Neural progenitor cell (in vitro differentiated cells): ENCODE measurements at places on chromosomes 13 and 19.

GRCh38 chr19:40542202-40542859 is 34.3 kb upstream of the SHKBP1 start:
- DNase-seq, result no peak
- H3K4me1 ChIP-seq, result no peaks in the 10 kb centered on the region
- no peaks in the 10 kb centered on the region for H3K36me3 ChIP-seq
- no peak overlapping the region for H3K4me3 ChIP-seq

- peak; percentile 15 for DNase-seq
- H3K36me3 ChIP-seq, result no peaks in the 10 kb centered on the region
- no peaks in the 10 kb centered on the region for H3K27me3 ChIP-seq
Measured at GRCh38 chr19:37932985-37933936, 26.3 kb downstream of the SIPA1L3 start.

- no peak overlapping the region for H3K27ac ChIP-seq
- H3K4me3 ChIP-seq, result no peak overlapping the region
- DNase-seq, result peak; percentile 35
Measured at GRCh38 chr13:44470638-44471562, 97.3 kb downstream of the SERP2 start.

- H3K27me3 ChIP-seq, result no peaks in the 10 kb centered on the region
- no peaks in the 10 kb centered on the region for H3K36me3 ChIP-seq
- DNase-seq, result no peak
- H3K4me1 ChIP-seq, result no peaks in the 10 kb centered on the region
- no peak overlapping the region for H3K4me3 ChIP-seq
Measured at GRCh38 chr13:70945506-70945905, 837.3 kb upstream of the KLHL1 start.

DNA sequence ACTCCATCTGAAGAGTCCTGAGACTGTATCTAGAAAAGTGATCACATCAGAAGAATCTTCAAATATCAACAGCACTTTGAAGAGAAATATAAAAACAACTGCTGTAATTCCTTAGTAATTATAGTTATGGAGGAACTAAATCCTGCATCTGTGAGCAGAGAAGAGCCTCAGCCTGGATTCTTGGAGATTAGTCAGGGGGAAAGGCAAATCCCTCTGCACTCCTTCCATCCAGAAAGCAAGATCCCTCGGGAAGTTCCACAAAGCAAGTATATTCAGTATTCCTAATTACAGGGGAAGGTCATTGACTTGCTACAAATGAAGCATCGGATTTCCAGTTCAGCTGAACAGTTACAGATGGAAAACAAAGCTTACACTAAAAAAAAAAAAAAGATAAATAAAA is 256.6 kb upstream of the IPO5 start:
- no peak overlapping the region for H3K27ac ChIP-seq
- no peak overlapping the region for H3K4me3 ChIP-seq
- H3K36me3 ChIP-seq, result no peaks in the 10 kb centered on the region

GRCh38 chr19:11576227-11576626 is 1.2 kb downstream of the ACP5 start:
- peaks cover 18% of the 10 kb centered on the region for H3K27me3 ChIP-seq
- no peak overlapping the region for H3K27ac ChIP-seq
- H3K4me3 ChIP-seq, result no peak overlapping the region
- no peak for DNase-seq
- no peaks in the 10 kb centered on the region for H3K4me1 ChIP-seq

GRCh38 chr19:51470966-51471365 is 7.4 kb upstream of the CEACAM18 start:
- no peak for DNase-seq
- H3K27me3 ChIP-seq, result peaks cover 19% of the 10 kb centered on the region
- no peak overlapping the region for H3K27ac ChIP-seq

DNA sequence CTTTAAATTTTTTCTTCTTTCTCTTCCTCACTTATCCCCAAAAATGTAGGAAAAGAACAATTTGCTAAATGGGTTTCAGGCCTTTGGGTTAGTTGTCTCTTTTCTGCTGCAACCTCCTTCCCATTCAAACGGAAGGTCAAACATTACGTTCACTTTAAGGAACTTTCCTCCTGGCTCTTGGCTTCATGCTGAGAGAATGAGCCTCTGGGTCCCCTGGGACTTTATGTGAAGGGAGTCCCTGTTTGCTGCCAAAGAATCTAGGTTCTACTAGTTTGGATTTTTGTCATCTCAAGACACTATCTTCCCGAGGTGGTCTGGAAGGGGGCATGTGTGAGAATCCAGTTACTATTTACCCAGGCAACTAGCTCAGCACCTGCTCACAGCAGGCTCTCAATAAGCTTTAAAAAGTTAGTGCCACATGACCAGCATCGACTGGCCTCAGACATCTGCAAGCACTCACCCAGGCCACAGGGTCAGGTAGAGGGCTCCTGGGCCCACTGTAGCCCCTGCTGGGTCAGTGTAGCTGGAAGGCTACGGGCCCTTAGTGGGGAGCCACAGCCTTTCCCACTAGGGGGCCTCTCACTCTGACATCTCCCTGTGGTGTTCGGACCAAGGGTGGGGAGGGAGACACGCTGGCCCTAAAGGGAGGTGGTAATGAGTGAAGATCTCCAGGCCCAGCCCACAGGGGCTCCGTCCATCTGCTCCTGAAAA is 40.5 kb downstream of the FAM124A start:
- H3K36me3 ChIP-seq, result peaks cover 4% of the 10 kb centered on the region
- H3K4me3 ChIP-seq, result no peak overlapping the region
- DNase-seq, result peak; percentile 55
- no peaks in the 10 kb centered on the region for H3K27me3 ChIP-seq
